ENCODE measurements at places on chromosomes 13 and 19. TPM values are rescaled to one million over a fixed set of nuclear protein-coding genes. Genes with fewer than 3 reads are reported as not detected.

DNA sequence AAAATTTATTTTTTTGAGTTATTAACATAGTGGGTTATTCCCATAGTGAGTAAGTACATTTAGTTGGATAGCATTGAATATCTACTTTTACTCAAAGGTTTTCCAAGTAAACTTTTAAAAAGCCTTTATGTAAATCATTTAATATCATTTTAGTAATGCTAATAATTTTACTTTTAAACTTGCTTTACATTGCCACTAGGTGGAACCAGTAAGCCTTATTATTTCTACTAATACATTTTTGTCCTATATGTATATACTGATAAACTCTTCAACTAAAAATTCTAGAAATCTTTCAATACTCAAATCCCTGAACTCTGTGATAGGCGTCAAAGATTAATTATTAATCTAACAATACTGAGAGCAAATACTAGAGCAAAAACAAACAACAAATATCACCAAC, 1709.2 kb upstream of the PCDH20 start:
- H3K27me3 ChIP-seq, result no peaks in the 10 kb centered on the region
- no peak for DNase-seq
- no peak overlapping the region for H3K4me3 ChIP-seq
- H3K4me1 ChIP-seq, result no peaks in the 10 kb centered on the region
- no peaks in the 10 kb centered on the region for H3K36me3 ChIP-seq
- H3K27ac ChIP-seq, result no peak overlapping the region

DNA sequence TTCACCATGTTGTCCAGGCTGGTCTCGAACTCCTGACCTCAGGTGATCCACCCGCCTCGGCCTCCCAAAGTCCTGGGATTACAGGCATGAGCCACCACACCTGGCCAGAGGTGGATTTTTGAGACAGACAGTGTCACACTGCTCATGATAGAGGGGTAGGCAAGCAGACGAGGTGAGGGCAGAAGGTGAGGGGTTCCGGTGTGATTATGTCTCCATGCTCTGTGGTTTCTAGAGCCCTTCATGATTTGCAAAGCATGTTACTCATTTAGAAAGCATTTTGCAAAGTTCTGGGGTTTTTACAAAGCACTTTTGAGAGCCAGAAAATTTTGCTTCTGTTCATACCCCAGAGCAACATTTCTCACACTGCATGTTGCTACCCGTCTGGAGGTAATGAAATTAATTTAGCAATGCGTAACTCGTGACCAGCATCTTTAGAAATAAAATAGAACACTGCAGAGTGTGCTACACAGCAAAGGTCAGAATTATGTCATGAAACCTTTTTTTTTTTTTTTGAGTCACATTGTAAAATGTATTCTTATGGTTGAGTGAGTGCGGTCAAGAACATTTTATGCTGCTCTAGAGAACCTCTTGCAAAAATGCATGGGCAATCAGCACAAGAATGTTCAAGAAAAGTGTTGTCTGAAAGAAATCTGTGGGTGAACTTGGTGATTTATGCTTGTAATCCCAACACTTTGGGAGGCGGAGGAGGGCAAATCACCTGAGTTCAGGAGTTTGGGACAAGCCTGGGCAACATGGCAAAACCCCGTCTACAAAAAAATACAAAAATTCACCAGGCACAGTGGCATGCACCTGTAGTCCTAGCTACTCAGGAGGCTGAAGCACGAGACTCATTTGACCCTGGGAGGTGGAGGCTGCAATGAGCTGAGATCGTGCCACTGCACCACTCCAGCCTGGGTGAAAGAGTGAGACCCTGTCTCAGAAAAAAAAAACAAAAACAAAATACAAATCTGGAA, 58.0 kb downstream of the MAP4K1 start:
- H3K4me1 ChIP-seq, result peaks cover 9% of the 10 kb centered on the region
- peak overlapping the region; percentile 56 for H3K27ac ChIP-seq
- H3K36me3 ChIP-seq, result no peaks in the 10 kb centered on the region
- peak; percentile 22 for DNase-seq
- no peak overlapping the region for H3K4me3 ChIP-seq
- H3K27me3 ChIP-seq, result no peaks in the 10 kb centered on the region

DNA sequence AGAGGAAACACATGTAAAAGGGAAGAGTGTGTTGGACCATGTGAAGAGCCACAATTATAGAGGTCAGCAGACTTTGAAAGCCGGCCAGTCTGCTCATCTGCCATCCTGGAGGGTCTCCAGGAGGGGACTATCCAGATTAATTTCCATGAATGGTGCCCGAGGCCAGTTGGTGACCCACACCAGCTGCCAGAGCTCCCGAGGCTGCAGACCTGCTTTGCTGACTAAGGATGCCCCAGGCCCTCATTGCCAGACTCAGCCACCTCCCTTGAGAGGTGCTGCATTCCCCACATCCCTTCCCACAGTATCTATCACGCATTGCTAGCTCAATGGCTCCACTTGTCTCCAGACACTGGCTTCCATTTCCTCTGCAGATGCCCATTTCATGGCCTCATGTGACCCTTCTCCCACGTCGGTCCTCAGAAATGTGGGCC, 110.3 kb downstream of the NALCN start:
- no peaks in the 10 kb centered on the region for H3K27me3 ChIP-seq
- H3K36me3 ChIP-seq, result no peaks in the 10 kb centered on the region
- no peak overlapping the region for H3K27ac ChIP-seq

Gene ZNF552
- total RNA-seq, result 9.6 TPM

DNA sequence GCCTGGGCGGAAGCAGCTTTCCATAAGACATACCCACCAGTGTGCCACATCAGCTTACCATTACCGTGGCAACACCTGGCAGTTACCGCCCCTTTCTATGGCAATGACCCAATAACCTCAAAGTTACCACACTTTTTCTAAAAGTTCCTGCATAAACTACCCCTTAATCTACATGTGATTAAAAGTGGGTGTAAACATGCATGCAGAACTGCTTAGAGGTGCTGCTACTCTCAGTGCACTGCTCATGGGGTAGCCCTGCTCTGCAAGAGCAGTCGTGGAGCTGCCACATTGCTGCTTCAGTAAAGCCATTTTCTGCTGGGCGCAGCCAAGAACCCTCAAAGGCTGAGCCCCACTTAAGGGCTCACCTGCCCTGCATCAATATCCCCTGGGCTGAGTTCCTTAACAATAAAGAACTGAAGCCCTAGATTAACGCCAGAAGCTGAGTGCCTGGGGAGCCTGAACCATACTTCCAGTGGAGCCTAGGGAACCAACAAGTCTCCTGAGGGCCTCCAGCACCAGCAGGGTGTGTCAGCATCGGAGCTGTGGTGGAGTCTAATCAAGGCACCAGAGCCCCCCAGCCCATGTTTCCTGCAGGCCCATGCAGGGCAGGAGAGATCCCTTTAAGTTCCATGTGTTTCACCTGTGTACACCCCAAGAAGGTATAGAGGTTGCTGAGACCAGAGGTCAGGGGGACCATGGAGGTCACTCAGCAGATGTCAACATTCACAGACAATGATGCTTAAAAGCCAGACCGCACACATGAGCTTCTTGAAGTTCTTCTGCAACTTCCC, 1198.1 kb downstream of the UQCRFS1 start:
- no peak for DNase-seq
- H3K36me3 ChIP-seq, result no peaks in the 10 kb centered on the region
- H3K27ac ChIP-seq, result no peak overlapping the region
- H3K4me1 ChIP-seq, result no peaks in the 10 kb centered on the region
